ENCODE measurements at places on chromosomes 4 and X. TPM values are rescaled to one million over a fixed set of nuclear protein-coding genes. Genes with fewer than 3 reads are reported as not detected.

- no peak for DNase-seq
Observed at GRCh38 chr4:141469392-141469791, 167.0 kb upstream of the IL15 start.

DNA sequence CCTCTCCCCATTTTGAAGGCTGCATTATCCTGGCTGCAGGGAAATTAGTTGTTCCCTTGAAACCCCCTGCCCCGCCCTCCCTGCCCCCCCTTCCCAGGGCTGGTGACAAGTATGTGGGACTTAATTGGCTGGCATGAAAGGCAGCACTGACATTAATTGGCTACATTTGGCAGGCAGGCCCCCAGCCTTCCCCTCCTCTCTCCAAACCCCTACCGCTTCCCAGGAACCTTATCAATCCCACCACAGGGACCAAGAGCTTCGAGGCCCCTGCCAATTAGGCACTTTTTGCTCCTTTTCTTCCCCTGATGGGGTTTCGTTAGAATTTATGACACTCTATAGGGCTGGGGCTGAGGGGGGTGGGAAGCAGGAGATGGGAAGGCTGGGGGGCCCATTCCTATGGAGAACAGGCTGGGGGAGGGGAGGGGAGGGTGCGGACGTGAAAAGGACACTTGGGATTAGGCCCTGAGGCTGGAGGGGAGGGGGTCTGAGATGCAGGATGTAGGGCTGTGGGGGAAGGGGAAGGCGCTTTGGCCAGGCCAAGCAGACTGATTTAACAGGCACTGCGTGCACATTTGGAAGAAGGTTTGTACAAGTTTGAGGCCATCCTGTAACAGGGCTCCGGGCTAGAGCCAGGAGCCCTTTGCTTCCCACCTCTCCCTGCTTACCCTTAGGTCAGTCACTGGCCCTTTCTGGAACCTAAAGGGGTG lies 52.2 kb downstream of the EFNB1 start:
- no peak for DNase-seq

Gene FREM3
- not detected for total RNA-seq

DNA sequence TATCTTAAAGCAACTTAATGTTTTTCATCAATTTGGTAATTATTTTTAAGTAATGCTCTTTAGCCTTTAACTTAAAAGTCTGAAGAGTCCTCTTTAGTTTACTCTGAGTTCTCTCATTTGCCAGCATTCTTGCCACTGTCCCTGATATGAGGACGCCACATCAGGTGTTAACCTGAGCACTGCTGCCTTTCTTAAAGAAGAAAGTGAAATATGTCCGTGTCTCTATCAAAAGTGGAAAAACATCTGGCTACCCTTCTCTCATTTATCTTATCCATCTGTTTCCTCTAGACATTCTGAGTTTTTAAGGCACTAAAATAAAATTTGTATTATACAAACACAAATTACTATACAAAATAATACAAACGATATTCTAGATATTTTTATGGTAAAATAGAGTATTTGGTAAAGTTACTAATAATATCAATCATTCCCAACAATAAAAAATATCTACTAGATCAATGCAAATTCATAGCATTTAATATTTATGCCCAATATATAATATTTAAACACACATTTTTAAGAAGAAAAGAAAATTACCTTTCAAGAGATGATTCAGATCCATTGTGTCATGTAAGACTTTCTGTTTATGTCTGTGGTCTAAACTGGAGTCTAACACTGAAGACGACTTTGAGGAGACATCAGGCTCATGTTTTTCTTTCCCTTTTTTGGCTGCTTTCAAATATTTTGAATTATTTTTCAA lies 14.0 kb downstream of the CFAP97 start:
- DNase-seq, result no peak

DNA sequence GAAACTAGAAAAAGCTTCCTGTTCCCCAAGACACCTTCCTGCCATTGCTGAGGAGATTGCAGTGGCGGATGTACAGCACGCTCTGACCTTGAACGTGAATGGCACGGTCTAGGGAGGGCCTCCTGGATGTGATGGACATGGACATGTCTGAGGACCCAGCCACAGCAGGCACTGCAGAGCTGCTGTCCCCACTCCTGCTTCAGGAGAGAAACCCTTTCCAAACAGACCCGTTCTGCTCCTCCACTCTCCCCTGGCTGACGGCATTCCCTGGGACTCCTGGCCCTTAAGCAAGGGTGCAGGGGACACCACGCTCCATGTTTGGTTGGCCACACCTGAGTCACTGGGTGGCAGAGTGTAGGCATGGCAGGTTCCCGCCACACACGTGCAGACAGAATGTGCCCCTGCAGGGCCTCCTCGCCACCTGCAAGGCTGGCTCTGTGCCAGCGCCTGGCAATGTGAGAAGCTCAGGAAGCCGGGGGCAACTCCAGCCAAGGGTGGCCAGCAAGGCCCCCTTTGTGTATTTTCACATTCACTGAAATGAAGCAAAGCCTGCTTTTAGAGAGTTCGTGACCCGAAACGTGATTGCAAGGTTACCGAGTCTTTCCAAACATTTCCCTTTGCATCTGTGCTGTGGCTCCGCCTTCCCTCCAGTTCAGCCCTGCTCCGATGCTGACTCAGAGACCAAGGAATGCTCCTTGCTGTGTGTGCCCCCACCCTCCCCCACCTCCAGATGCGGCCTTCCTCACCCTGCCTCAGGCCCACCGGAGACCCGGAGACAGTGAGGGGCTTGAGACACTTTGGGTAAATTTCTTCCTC lies 46.1 kb downstream of the HTRA3 start:
- DNase-seq, result no peak

GRCh38 chr4:82124932-82125786 lies 248.6 kb downstream of the HNRNPD start:
- no peak for DNase-seq

Gene PABPC1L2A
- total RNA-seq, result not detected

DNA sequence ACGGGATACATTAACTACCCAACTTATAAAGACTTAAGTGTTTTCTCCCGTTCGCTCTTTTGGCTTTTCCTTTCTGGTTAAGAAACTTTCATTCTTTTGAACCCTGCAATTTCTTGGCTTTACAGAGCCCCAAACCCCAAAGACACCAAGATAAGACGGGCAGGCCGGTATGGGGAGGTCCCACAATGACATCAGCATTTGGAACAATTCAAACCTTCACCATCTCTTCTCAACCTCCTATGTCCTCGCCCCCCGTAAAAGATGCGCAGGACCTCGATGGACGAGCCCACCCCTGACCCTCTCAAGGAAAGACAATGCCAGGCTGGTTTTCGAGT lies 999 bp downstream of the ZNF518B start:
- no peak for DNase-seq

Gene TET2
- total RNA-seq, result 12.1 TPM

GRCh38 chr4:78864405-78865024 lies 74.7 kb downstream of the PAQR3 start:
- no peak for DNase-seq

DNA sequence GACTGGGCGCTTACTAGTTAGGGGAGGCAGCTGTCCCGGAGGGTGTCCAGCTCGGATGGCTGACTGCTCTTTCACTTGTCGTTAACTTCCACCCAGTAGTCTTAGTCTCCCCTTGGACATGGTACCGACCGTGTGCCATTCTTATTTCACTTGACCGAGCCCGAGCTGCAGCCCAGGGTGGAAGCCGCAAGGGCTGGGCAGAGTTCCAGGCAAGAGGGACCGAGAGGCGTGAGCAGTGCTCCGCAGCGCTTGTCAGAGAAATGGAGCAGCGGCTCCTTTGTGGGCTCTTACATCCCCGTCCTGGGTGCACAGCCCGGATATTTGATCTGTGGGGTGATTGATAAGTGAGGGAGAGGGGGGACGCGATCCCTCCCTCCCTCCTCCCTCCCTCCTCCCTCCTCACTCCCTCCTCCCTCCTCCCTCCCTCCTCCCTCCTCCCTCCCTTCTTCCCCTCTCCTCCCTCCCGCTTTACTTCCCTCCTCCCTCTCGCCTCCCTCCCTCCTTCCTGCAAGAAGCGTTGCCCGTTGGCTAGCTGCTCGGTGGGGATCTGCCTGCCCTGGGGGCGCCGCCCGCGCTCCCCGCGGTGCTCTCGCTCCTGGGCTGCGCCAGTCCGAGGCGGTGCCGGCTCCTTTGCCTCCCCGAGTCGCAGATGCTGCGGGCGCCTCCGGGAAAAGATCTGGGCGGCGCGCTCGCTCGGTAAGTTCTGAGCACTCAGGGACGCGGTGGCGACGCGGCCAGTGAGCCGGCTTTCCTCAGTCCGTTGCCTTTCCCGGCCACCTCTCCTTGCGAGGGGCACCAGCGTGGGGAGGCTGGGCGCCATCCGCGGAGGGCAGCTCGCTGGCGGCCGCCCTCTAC lies at the start of gene SLITRK2:
Gene SLITRK2 (plus strand): TSS at position 499 of the 855 bp plus-strand sequence. CDS start 4,597 bp downstream, outside the sequence.
- peak; percentile 51 for DNase-seq

DNA sequence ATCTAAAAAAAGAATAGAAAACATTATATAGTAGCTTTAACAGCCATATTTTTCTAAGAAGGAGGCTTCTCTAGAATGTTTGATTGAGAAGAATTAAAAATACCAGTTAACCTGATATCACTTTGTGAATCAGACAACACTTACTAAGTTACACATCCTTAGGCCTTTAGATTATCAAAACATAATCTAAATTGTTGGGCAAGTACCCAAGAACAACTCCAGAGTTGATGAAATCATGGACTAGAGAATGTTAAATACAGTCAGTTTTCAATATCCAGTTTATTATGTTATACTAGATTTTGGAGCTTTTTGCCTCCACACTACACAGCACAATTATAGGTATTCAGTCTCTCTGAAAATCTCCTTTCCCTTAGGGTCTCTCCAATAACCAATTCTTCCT lies 39.6 kb downstream of the ARL13A start:
- DNase-seq, result no peak

Gene SMAD1
- 12.0 TPM for total RNA-seq

Gene APELA
- total RNA-seq, result not detected

Gene SCML2
- total RNA-seq, result 1.4 TPM

Gene TRIM60
- total RNA-seq, result not detected

DNA sequence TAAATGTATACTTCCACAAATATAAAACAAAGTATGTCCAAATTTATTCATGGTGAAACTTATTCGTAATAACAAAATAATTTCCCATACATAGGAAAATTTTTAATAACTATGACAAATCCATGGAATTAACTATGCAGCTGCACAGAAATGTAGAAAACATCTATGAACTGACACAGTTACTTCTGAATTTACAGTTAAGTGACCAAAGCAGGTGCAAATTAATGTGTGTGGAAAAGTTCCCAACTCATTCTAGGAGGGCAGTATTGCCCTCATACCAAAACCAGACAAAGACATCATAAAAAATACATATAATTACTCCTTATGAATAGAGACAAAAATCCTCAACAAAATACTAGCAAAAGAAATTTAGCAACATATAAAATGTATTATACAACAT lies 12.5 kb downstream of the LDOC1 start:
- no peak for DNase-seq

DNA sequence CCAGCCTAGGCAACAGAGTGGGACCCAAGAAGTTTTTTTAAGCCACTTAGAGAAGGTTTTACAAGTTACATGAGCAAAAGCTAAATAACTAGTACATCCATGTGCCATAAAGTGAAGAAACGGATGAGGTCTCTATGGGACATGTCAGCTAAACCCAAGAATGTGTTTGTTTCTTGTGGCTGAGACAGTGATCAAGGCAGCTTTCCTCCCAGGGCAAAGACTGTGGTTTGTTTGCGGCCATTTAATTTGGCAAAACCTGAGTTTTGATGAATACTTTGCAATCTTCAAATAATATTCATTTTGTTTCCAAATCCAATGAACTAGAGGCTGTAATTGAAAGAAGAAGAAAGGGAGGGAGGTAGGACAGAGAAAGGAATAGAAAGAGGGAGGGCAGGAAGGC lies 44.9 kb upstream of the SLC2A9 start:
- no peak for DNase-seq

DNA sequence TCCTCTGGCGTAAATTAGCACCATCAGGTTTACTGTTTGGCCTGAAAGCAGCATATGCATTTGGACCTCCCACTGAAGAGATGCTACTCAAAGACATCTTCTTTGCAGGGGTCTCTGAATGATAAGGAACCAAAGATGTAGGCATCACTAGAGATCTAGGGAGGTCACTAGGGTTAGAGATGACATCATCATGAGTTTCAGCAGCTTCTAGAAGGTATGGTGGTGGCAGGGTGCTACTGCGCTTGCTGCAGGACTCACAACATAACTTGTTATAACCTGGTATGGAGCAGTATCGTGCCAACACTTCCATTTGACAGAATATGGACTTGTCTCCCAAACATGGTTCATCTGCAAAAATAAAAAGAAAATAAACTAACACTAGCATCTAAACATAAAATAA lies 251.6 kb downstream of the NPFFR2 start:
- no peak for DNase-seq

Gene ANOS1
- total RNA-seq, result 4.9 TPM

Gene SYNPO2
- 206 TPM for total RNA-seq

Gene ERAS
- not detected for total RNA-seq

Gene CSAG2
- not detected for total RNA-seq

- no peak for DNase-seq
Observed at GRCh38 chr4:38131371-38132091, 171.3 kb downstream of the PTTG2 start.

- DNase-seq, result no peak
Observed at GRCh38 chrX:68896581-68896980, 67.8 kb downstream of the EFNB1 start.

DNA sequence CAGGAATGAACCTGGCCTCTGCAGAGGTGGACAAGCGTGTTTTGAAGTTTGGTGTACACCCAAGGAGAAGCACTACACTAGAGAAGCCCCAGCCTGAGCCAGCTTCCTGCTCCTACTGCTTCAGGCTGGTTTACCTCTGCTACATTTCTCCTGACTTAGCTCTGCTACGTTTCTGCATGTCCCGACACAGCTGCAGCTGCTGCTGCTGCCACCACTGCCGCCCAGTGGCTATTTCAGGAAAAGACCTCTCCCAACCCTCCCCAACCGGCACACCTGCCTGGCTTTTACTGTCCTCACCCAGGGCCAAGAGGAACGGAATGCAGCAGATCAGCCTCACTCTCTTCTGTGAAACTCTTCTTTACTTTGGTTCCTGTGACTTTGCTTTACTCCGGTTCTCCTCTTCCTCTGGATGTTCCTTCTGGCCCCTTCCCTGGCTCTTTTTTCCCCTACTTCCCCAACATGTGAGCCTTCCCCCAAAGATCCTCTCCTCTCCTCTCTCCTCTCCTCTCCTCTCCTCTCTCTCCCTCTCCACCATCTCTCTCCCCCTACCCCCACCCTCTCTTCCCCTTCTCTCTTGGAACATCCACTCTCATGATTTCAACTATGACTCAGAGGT lies 3.1 kb upstream of the P2RY4 start:
- DNase-seq, result no peak

- no peak for DNase-seq
Observed at GRCh38 chr4:183096276-183096965, 2.6 kb upstream of the WWC2 start.

DNA sequence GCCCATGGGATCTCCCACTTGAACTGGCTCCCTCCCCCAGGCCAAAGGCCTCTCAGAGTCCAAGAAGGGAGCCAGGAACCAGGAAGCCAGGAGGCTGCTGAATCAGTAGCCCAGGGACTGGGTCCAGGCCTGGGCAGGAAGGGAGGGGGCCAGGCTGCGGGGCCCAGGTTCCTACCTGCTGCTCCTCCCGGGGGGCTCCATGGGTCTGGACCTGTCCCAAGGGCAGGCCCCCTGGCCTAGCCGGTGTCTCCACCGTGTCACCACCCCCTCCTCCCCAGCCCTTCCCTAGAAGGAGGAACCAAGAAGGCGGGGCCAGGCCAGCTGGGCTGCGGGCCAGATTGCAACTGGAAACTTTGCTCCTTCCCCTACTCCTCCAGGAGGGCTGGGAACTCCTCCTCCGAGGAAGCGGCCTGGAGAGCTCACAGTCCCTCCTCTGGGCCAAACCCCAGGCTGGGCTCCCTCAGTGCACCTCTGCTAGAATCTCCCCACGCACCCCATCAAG lies at the start of gene IQSEC2:
Gene IQSEC2 (minus strand): TSS at position 264 of the 502 bp plus-strand sequence.
- DNase-seq, result peak; percentile 89

Gene SSX4
- total RNA-seq, result not detected

Data from Right ventricle myocardium inferior (tissue), 1 donor.